ENCODE measurements at places on chromosomes 6 and 20.

GRCh38 chr6:118843685-118844390 lies 50.1 kb upstream of the ASF1A start:
- DNase-seq = no peak

DNA sequence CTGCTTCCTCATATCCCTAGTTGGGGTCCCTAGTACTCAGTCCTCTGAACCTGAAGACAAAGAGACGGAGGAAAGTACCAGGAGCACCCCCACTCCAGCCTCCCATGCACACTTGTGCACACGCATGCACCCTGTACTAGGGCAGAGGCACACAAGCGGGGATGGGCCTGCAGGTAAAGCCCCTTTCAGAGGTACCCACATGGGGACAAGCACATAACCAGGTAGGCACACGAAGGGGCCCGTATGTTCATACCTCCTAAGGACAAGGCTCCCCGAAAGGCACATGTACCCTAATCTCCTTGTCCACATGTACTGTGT lies 1.1 kb downstream of the TMEM151B start:
- DNase-seq = no peak

GRCh38 chr6:25233226-25233625 lies 45.9 kb upstream of the CARMIL1 start:
- no peak for DNase-seq

DNA sequence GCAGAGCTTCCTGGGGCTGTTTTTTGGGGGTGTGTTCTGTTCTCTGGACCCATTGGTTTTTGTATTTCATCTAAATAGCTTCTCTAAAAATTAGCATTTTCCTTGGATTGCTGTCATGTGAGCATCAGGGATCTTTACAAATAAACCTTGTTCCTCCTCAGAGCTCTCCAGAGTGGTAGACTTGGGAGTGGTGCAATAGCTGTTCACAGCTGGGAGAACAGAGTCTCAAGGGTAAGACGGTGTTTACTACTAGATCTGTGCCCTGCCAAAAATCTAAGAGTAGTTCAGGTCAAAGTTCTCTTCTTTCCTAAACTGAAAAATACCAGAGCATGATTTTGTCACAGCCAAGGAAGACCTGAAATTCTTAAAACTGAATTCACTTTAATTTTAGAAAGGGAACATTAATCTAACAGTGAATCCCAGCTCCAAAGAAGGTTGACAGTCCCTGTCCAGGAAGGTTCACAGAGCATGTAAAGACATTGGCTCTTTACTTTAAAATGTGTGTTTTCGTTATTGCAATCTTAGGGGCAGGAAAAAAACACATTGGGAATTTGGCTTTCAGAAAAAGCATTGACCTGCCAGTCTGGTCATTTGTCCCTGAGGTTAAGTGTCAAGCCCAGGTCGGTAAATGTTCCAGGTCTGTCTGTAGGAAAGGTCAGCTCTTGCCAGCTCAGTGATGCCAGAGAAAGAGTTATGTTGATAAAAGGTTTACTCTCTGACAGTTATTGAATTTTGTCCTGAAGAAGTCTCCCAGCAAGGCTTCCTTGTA lies 43.3 kb downstream of the VAPB start:
- no peak for DNase-seq

- DNase-seq = no peak
Observed at GRCh38 chr20:44485078-44485829, 9.6 kb downstream of the TTPAL start.

DNA sequence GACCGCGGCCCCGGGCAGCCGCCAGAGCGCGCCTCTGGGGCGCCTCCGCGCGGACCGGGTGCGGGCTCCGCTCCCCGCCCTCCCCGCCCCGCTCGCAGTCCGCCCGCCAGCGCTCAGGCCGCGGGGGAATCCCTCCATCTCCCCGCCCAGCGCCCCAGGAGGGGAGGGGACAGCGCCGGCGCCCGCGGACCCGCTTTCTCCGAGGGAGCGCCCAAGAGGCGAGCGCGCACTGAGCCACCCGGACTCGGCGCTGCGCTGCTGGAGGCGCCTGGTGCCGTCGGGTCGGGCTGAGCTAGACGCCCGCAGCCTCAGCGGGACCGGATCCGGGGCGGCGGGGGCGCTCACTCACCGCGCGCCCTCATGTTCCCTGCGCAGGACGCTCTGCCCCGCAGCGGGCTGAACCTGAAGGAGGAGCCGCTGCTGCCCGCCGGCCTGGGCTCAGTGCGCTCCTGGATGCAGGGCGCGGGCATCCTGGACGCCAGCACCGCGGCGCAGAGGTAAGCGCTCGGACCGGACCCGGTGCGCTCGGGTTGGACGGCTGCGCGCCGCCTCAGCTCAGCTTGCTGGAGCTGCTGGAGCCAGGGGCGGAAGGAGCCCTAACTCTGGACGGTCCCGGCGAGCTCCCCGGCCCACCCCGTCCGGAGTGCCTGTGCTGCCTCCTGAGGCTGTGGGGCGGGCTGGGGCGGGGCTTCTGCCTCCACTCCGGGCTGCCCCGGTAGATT lies 867 bp downstream of the EBF4 start:
- DNase-seq = peak; percentile 28

GRCh38 chr20:10006447-10007090 lies 28.2 kb upstream of the ANKEF1 start:
- DNase-seq = no peak

DNA sequence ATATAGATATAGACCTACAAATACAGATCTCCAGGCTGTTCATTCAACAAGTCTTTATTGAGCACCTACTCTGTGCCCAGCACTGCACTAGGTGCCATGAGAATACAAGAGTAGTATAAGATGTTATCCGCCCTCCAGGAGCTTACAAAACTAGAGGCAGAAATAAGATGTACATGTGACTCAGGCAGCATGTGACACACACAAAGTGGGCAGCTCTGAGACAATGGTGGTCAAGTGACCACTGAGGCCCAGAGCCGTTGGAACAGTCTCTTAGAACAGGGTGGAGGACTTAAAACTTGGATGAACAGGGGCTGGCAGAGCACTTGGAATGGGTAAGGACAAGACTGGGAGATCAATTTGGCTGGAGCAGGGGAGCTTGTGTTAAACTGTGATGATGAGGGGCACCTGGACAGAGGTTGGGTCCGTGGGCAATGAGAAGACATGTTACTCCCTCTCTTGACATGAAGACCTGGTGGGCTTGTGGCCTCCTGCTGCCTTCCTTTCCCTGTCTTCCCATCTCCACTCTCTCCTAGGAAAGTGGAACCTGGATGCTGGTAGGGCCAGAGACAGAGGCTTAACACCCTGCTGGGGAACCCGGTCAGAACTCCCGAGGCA lies 21.2 kb downstream of the TRIM15 start:
- DNase-seq = no peak

DNA sequence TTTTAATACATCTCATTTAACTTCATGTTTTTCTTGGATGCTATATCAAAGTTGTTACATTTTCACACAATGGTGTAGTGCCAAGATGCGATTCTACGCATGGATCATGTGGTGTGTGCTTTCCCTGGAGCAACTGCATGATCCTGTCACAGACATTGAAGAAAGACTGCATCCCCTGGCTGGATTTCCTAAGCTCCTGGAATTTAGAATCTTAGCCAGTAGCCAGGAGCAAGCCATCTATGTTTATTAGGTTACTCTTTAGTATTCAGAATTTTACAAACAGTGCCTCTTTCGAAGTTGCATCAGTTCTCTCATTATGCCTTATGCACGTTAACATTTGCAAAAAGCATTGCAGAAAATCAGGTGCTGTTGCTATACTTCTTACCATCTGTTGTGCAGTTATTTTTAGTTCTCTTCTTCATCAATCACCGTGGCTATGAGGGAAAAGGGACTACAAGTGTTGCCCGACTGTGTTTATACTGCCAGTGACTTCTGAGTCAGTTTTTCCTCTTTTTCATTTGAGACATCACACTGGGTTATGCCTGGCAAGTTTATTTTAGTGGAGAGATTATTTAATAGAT lies 584.2 kb downstream of the BCKDHB start:
- no peak for DNase-seq

DNA sequence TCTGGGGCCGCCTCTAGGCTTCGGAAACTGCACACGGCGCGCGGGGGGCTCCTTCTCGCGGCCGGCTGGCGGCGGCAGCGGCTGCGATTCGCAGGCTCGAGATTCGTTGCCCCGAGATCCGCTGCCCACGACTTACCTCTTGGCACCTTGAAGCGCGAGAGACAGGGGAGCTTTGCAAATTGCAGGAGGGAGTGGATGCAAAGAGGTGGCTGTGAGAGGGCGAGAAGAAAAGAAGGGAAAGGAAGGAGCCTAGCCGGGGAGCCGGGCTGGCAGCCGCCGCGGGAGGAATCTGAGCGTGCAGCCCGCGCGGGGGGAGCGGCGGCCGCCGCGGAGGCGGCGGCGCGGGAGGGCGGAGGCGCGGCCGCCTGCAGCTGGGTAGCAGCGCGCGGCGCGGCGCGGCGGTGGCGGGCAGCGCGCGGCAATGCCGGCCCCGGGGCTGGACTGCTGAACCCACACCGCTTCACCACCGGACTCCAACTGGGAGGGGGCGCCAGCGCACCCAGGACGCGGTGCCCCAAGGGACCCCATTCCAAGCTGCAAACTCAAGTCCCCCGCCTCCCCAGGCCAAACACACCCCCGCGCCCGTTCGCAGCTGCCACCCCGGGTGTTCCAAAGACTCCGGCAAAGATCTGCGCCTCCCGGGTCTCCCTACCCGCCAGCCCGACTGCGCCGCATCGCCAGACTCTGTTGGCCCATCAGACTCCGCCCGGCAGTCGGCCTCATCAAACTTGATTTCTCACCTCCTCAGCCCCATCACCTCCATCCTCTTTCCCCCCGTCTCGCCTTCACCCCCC lies 44.2 kb upstream of the SUPT3H start:
- DNase-seq = no peak

GRCh38 chr20:44714102-44714700 lies 968 bp upstream of the CCN5 start:
- DNase-seq = no peak

DNA sequence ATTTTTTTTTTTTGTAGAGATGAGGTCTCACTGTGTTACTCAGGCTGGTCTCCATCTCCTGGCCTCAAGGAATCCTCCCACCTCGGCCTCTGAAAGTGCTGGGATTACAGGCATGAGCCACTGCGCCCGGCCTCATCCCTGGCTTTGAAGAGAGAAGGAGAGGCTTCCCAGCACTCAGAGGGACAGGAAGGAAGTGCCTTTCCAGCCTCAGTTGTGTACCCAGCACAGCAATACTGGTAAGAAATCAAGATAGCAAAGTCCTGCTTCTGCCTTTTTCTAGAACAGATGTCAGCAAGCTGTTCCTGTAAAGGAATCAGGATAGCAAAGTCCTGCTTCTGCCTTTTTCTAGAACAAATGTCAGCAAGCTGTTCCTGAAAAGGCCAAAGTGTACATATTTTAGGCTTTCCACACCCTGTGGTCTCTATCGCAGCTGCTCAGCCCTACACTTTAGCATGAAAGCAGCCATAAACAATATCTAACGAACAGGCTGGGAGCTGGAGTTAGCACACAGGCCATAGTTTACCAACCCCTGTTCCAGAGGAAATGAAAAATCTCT lies 6.3 kb upstream of the PLTP start:
- no peak for DNase-seq

DNA sequence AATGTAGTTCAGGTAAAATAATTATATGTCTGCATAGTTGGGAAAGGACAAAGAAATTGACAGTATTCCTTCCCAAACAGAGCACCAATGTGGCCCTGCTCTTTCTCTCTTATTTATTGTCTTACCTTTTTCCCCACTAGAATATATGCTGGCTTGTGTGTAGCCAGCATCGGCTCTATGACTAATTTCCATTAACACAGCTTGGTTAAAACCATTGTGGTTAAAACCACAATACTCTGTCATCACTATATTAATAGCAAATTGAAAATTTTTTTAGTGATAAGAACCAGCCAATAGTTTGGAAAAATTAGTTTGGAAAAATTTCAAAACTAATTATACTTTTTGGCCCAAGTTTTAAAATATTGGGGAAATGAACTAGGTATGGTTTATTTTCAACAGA lies 535.1 kb downstream of the UTRN start:
- no peak for DNase-seq

GRCh38 chr6:98977671-98978292 lies 30.0 kb upstream of the FBXL4 start:
- DNase-seq = no peak

- DNase-seq = no peak
Observed at GRCh38 chr20:62644802-62645496, 2.6 kb downstream of the SLCO4A1 start.

GRCh38 chr20:50628332-50628731 lies 63.0 kb downstream of the RIPOR3 start:
- DNase-seq = no peak

DNA sequence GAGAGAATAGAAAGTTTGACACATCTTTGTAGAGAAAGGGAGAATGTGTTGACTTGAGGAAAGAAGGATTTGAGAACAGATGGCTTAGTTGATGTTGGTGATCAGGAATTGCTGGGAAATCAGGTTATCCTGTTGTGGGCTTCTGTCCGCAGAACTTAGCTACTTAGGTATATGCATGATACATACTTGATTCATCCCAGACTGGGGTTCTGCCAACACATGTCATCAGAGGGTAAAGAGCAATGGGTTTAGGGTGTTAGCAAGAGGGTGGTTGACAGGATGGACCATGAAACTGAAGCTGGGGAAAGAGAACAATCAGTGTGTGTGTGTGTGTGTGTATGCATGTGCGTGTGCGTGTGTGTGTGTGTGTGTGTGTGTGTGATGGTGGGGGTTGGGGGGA lies 50.6 kb upstream of the NELFCD start:
- DNase-seq = no peak

- no peak for DNase-seq
Observed at GRCh38 chr20:25863536-25864325, 167.1 kb upstream of the ZNF337 start.

GRCh38 chr6:130164251-130164650 lies 58.5 kb downstream of the SAMD3 start:
- DNase-seq = no peak

- no peak for DNase-seq
Observed at GRCh38 chr6:91483415-91484105, 896.7 kb upstream of the MAP3K7 start.

GRCh38 chr6:119090256-119090655 lies 11.8 kb upstream of the FAM184A start:
- no peak for DNase-seq

DNA sequence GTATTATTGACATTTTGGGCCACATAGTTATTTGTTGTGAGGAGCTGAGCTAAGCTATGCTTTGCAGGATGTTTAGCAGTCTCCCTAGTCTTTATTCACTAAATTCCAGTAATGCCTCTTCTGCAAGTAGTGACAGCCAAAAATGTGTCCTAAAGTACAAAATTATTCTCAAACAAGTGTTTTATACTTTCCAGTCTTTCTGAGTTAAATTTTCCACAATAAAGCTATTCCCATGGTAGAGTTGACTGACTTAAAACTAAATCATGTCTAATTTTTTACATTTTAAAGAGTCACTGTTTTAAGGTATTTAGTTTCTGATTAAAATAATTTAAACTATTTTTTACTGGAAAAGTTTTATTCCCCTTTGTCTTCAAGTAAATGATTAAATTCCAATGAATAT lies 717.8 kb upstream of the HS3ST5 start:
- no peak for DNase-seq

All from stimulated activated CD8-positive, alpha-beta memory T cell treated with anti-CD3 and anti-CD28 coated beads, Interleukin-2, amount 100 ng/mL, for 1 hour (primary cell).